ENCODE measurements at places on chromosomes 1 and 21.

DNA sequence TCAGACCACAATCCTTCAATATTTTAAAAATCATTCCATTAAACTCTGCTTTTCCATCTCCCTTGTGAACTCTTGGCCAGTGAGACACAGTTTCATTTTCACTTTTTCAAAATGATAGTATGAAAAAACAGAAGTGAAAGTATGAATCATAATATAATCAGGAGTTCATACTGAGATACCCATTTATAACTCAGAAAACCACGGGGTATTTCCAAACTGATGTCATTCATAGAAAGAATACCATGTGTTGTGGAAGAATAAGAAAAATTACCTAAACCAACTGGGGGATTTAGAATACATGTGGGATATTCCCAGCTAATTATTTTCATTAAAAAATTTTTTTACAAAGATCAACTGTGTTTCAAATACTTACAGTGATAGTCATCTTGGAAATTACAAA, 149.9 kb downstream of the MRPL39 start:
- peak; percentile 56 for DNase-seq

DNA sequence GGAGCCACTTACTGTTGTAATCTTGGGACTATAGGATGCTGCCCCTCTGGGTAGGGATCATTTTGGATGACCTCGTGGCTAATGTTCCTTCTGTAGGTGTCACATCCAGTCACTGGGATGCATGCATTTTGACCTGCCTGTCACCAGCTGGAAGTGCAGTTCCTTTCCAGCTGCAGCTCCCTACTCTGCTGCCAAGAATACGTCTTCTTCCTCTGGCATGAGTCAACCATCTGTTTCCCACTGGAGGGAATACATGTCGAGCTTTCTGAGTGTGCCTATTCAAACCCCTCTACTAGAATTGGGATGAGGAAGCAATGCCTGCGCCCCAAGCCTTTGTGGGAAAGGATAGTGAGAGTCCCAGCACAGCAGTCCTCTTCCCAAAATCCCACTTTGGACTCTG, 415.5 kb upstream of the ADAMTS5 start:
- DNase-seq: no peak

DNA sequence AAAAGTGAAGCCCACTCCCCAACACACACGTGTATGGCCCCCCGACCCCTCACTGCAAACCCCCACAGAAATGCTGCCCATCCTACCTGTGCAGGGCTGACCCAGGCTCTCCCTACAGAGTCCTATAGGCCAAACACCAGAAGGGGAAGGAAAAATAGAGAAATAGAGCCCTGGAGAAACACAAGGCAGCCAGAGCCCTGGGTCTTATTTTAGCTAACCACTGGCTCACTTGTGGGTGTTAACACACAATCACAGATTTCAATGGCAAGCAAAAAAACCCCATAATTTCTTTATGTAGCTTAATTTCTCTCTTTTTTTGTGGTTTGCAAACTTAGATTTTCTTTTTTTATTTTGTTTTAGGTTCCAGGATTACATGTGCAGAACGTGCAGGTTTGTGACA, 989 bp upstream of the PIGR start:
- DNase-seq: no peak

- no peak for DNase-seq
Measured at GRCh38 chr1:42888013-42888633, 41.7 kb downstream of the ZNF691 start.

DNA sequence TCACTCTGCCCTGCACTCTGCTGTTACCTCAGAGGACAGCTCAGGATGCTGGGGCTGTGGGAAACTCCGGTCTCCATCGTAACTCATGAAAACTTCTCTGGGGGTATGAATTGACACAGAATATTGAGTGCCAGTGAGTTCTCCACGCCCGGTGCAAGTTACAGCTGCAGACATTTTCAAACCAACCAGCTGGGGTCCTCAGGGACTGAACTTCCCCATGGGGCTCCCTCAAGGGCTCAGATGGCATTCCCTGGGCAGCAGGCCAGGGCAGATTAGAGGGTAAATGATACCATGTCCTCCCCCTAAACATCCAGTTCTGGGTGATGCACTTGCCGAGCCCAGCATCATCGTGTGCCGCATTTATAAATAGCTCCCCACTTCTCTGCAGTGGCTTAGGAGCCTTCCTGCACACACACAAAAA, 27.8 kb upstream of the CCSAP start:
- DNase-seq: no peak

- DNase-seq: no peak
Measured at GRCh38 chr1:115829947-115830346, 11.0 kb downstream of the NHLH2 start.
